CD8-positive, alpha-beta memory T cell (primary cell): ENCODE measurements at places on chromosomes 2 and 18. TPM values are rescaled to one million over a fixed set of nuclear protein-coding genes. Genes with fewer than 3 reads are reported as not detected.

- no peaks in the 10 kb centered on the region for H3K36me3 ChIP-seq
- H3K27me3 ChIP-seq = no peaks in the 10 kb centered on the region
- DNase-seq = no peak
- no peak overlapping the region for H3K27ac ChIP-seq
- no peaks in the 10 kb centered on the region for H3K4me1 ChIP-seq
- no peak overlapping the region for H3K4me3 ChIP-seq
Observed at GRCh38 chr18:58104096-58104495, 60.1 kb downstream of the NEDD4L start.

DNA sequence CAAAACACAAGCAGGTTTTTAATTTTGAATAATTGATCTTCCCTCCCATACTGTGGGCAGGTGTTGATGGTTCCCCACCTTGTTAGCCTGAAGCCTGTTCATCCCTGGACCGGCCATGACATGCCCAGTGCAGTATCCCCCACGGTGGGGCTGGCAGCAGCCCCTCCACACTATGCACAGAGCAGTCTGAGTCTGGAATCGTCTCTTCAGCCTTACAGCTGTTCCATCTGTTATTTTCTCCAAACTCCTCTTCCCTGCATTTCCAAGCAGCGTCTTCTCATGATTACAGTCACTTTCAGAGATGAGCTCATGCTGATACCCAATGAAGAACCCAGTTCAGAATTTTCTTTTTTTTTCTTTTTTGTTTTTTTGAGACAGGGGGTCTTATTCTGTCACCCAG is 68.2 kb downstream of the ADI1 start:
- no peak for DNase-seq
- no peaks in the 10 kb centered on the region for H3K27me3 ChIP-seq
- H3K27ac ChIP-seq = no peak overlapping the region
- H3K4me3 ChIP-seq = no peak overlapping the region

- no peaks in the 10 kb centered on the region for H3K4me1 ChIP-seq
- H3K4me3 ChIP-seq = no peak overlapping the region
- DNase-seq = no peak
- H3K27me3 ChIP-seq = no peaks in the 10 kb centered on the region
- H3K27ac ChIP-seq = no peak overlapping the region
Observed at GRCh38 chr18:74472312-74472711, 15.2 kb upstream of the DIPK1C start.

DNA sequence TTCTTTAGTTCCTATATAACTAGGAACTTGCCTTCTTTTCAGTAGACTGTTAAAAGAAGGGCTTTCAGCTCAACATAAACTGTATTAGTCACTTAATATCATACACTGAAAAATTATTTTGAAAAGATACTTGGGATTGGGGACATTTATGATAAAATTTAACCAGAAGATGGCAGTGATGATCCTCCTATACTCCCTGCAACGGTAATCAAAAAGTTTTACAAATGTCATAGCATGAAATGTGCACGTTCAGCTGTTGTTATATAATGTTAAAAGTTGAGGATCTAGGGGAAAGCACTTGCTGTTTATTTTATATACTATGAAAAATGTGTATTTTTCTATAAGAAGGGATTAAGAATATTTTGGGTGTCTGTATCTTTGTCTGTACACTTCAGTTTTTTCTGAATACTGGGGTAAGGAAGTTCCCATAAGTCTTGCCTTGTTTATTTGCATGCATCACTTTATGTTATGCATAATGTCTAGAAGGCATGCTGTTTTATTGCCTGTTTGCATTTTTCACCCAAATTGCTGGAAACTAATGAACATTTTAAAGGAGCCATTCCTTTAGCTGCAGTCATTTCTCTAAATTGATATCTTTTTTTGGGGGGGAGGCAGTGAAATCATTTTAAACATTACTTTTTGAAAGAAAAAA is 19.0 kb downstream of the DYNC1I2 start:
- H3K4me3 ChIP-seq = no peak overlapping the region
- no peaks in the 10 kb centered on the region for H3K27me3 ChIP-seq
- H3K4me1 ChIP-seq = no peaks in the 10 kb centered on the region
- DNase-seq = no peak
- no peaks in the 10 kb centered on the region for H3K36me3 ChIP-seq

- no peaks in the 10 kb centered on the region for H3K4me1 ChIP-seq
- no peaks in the 10 kb centered on the region for H3K27me3 ChIP-seq
- no peak for DNase-seq
- H3K36me3 ChIP-seq = no peaks in the 10 kb centered on the region
- no peak overlapping the region for H3K4me3 ChIP-seq
Observed at GRCh38 chr2:207782238-207783030, 12.7 kb upstream of the FZD5 start.

DNA sequence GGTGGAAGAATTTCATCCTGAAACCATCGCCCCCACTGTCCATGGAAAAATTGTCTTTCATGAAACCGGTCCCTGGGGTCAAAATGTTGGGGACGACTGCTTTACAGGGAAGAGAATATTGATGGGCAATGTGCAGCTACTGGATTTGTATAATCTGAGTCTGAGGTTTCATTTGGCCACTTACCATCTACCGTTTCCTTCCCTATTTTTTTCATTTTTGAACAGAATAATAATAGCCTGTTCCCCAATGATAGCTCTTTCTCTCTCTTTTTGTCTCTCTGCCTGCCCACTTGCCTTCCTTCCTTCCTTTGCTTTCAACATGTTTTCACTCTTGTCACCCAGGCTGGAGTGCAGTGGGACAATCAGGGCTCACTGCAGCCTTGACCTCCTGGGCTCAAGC is 78.3 kb upstream of the TLK1 start:
- no peaks in the 10 kb centered on the region for H3K4me1 ChIP-seq
- H3K4me3 ChIP-seq = no peak overlapping the region
- DNase-seq = no peak

GRCh38 chr18:10431680-10432079 is 22.8 kb upstream of the APCDD1 start:
- H3K4me1 ChIP-seq = no peaks in the 10 kb centered on the region
- no peak for DNase-seq
- no peak overlapping the region for H3K4me3 ChIP-seq

DNA sequence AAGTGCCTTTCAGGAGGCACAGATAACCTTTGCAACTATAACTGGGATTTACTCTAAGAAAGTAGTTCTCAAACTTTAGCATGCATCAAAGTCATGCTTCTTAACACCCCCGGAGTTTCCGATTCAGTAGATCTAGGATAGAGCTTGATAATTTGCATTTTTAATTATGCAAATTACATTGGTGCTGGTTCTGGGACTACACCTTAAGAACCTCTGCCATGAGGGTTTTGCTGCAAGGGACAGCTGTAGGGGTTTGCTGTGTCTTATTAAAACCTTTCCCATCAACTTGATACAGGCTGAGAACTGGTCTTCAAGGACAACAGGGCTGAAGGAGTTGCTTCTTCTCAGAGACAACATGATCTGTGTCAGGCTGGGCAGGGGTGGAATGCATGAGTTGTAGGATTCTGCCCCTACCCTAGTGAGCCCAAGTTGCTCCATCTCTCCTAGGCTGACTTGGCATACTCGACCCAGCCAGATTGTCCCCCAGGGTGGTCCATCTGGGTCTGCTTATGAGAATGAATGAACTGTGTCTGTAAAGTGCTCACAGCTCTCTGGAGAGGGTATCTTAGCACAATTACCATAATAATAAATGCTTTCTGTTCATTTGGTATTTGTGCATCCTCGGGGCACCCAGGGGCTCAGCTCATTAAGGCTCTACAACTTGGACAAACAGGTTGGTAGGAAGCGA is 232.7 kb downstream of the CLIP4 start:
- no peak overlapping the region for H3K4me3 ChIP-seq
- DNase-seq = no peak
- no peaks in the 10 kb centered on the region for H3K36me3 ChIP-seq
- H3K27ac ChIP-seq = no peak overlapping the region
- no peaks in the 10 kb centered on the region for H3K4me1 ChIP-seq

DNA sequence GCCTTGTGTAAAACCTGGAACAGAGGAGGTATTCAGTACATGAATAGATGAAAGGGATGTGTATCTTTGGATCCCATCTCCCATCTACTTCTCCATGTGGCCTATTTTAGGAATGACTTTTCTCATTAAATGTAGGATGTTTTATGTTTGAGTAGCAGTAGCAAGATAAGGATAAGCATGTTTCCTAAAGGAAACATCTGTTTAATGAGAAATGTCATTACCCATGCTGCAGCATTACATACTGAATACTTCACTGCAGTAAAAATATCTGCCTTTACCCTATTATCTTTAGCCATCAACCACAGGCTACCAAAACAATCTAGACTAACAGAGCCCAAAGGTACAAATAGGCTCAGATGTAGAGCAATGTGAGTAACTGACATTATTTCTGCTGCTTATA is 419.2 kb upstream of the CYRIA start:
- H3K27me3 ChIP-seq = no peaks in the 10 kb centered on the region
- no peak for DNase-seq

DNA sequence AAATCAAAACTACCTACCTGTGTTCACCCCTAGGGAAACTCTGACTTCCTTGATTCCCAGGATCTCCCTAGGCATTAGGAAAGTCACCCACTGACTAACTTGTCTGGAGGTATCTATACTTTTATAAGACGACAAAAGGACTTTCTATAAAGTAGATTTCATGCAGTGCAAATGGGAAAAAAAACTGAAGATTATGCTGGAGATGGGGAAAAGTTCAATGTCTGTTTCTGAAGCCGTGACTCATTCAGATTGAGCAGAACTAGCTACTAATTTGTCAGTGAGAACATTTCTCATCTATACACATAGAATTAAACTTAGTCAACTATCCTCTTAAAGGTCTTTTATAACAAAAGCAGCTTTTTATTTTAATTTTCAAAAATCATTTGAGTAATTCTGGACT is 6.0 kb downstream of the SEPTIN10 start:
- peaks cover 7% of the 10 kb centered on the region for H3K27me3 ChIP-seq
- H3K4me1 ChIP-seq = no peaks in the 10 kb centered on the region
- no peak overlapping the region for H3K4me3 ChIP-seq

- H3K4me1 ChIP-seq = no peaks in the 10 kb centered on the region
- no peak overlapping the region for H3K27ac ChIP-seq
- DNase-seq = no peak
- H3K4me3 ChIP-seq = no peak overlapping the region
Observed at GRCh38 chr2:216777637-216778273, 82.1 kb downstream of the TNP1 start.

DNA sequence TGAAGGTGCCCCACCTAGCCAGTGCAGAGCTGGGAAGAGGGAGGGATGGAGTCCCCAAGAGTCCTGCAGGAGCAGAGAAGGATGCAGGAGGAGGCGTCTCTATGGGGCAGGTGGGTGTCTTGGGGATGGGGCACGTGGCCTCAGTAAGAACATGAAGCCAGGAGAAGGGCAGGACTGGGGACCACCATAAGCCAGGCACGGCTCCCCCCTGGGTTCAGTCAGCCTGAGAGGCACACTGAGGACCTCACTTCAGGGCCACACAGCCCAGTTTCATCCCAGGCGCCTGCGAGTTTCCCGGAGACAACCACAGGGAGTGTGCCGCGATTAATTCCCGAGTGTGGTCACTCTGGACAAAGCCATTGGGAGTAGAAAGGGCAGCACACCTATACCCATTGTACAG is 120.3 kb downstream of the GYPC start:
- no peaks in the 10 kb centered on the region for H3K36me3 ChIP-seq
- no peak overlapping the region for H3K27ac ChIP-seq
- DNase-seq = no peak
- H3K4me1 ChIP-seq = no peaks in the 10 kb centered on the region

GRCh38 chr2:24919037-24919505 is 966 bp downstream of the ADCY3 start:
- peak overlapping the region; percentile 51 for H3K27ac ChIP-seq
- peak overlapping the region; percentile 77 for H3K4me3 ChIP-seq
- peaks cover 32% of the 10 kb centered on the region for H3K4me1 ChIP-seq
- no peaks in the 10 kb centered on the region for H3K36me3 ChIP-seq
- no peaks in the 10 kb centered on the region for H3K27me3 ChIP-seq
- DNase-seq = peak; percentile 66

DNA sequence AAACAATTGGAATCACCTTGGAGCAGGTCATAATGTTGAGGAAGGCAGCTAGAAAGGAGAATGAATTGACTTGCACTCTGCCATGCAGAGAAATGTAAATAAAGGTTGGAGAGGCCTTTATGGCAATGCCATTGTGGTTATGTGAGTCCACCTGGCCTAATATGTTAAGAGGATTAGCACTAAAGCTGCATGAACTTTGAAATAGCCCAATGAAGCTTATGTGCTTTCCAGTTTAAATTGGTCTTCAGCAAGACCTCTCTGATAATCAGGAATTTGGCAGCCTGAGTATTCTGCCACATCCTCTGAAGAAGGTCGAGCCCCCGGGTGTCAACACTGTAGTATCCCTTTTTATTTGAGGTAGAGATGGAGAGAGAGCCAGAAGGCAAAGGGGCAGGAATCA is 464.9 kb downstream of the CDH2 start:
- H3K27ac ChIP-seq = no peak overlapping the region
- DNase-seq = no peak
- no peaks in the 10 kb centered on the region for H3K27me3 ChIP-seq

HAAO gene
- 0.35 TPM for total RNA-seq

DAW1 gene
- total RNA-seq = not detected

SPR gene
- total RNA-seq = 9.3 TPM

PPP4R1 gene
- 58.4 TPM for total RNA-seq

C2orf80 gene
- total RNA-seq = not detected
